ENCODE measurements at places on chromosomes 4 and X. TPM values are rescaled to one million over a fixed set of nuclear protein-coding genes. Genes with fewer than 3 reads are reported as not detected.

Gene ASMT
- polyA plus RNA-seq: not detected

- H3K4me3 ChIP-seq: no peak overlapping the region
- H3K4me1 ChIP-seq: no peaks in the 10 kb centered on the region
- no peaks in the 10 kb centered on the region for H3K36me3 ChIP-seq
- DNase-seq: no peak
These were observed 113.6 kb upstream of the CBLL2 start for GRCh38 chrX:22159071-22159470.

DNA sequence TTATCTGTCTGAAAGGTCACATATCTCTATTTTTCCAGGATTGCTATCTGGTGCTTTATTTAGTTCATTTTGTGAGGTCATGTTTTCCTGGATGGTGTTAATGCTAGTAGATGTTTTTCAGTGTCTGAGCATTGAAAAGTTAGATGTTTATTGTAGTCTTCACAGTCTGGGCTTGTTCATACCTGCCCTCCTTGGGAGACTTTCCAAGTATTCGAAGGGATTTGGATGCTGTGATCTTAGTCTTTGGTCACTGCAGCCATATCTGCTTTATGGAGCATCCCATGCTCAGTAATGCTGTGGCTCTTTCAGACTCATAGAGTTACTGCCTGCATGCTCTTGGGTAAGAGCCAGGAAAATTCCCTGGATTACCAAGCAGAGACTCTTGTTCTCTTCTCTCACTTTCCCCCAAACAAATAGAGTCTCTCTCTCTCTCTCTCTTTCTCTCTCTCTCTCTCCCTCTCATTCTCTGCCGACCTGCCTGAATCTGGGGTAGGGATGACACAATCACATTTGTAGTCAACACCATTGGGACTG is 130.0 kb downstream of the AR start:
- H3K4me3 ChIP-seq: no peak overlapping the region
- no peaks in the 10 kb centered on the region for H3K36me3 ChIP-seq
- no peak for DNase-seq
- no peaks in the 10 kb centered on the region for H3K27me3 ChIP-seq
- no peaks in the 10 kb centered on the region for H3K4me1 ChIP-seq

GRCh38 chr4:47071901-47072341 is 40.6 kb downstream of the GABRB1 start:
- H3K27ac ChIP-seq: no peak overlapping the region
- no peak for DNase-seq

DNA sequence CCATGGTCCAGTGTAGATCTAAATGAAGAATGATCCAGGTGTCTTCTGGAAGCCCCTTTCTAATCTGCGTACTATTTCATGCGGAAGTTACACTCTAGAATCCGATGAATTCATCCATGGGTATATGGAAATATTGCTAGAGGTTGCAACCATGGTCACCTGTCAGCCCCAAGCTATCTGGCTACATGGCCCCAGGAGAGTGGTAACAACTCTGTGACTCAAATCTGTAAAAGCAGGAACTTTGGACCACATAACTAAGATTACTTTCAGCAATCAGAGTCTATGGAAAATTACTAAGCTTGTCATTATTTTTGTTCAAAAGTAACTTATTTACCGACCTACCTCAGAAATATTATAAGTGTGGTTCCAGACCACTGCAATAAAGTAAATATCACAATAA is 150.6 kb upstream of the MED14 start:
- no peak overlapping the region for H3K27ac ChIP-seq
- H3K36me3 ChIP-seq: no peaks in the 10 kb centered on the region
- DNase-seq: no peak
- H3K4me1 ChIP-seq: no peaks in the 10 kb centered on the region
- H3K4me3 ChIP-seq: no peak overlapping the region

Gene MAGEH1
- polyA plus RNA-seq: 60.0 TPM

- no peak overlapping the region for H3K27ac ChIP-seq
- no peaks in the 10 kb centered on the region for H3K27me3 ChIP-seq
- no peaks in the 10 kb centered on the region for H3K36me3 ChIP-seq
- H3K4me1 ChIP-seq: no peaks in the 10 kb centered on the region
- H3K4me3 ChIP-seq: no peak overlapping the region
- no peak for DNase-seq
These were observed 370.4 kb downstream of the MID1IP1 start for GRCh38 chrX:39171686-39172085.

- no peak overlapping the region for H3K27ac ChIP-seq
- H3K4me1 ChIP-seq: peaks cover 4% of the 10 kb centered on the region
These were observed 5.0 kb upstream of the DDX60L start for GRCh38 chr4:168485156-168485910.

DNA sequence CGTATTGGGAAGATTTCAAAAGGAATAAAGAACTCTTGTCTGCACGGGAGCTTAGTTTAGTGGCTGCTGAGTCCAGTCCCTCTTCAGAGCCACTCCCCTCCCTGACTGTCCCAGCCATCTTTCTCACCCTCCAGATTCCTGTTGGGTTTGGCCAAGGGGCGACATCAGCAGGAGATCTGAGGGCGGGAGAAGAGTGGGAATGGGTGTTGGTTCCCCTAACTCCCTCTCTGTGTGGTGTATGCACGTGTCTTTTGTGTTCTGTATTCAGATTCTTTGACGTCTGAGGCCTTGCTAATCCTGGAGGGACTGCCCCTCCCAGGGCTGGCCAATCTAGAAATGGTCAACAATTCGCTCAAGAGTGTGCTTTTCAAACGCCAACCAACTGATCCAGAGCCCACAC is 37.4 kb downstream of the CYTL1 start:
- no peak overlapping the region for H3K4me3 ChIP-seq
- H3K36me3 ChIP-seq: no peaks in the 10 kb centered on the region
- H3K27ac ChIP-seq: peak overlapping the region; percentile 85
- no peaks in the 10 kb centered on the region for H3K27me3 ChIP-seq

- no peaks in the 10 kb centered on the region for H3K4me1 ChIP-seq
- no peaks in the 10 kb centered on the region for H3K27me3 ChIP-seq
- H3K4me3 ChIP-seq: no peak overlapping the region
- no peak overlapping the region for H3K27ac ChIP-seq
These were observed 8.0 kb upstream of the ODAPH start for GRCh38 chr4:75547647-75548387.

Gene ELOVL6
- polyA plus RNA-seq: 12.8 TPM

DNA sequence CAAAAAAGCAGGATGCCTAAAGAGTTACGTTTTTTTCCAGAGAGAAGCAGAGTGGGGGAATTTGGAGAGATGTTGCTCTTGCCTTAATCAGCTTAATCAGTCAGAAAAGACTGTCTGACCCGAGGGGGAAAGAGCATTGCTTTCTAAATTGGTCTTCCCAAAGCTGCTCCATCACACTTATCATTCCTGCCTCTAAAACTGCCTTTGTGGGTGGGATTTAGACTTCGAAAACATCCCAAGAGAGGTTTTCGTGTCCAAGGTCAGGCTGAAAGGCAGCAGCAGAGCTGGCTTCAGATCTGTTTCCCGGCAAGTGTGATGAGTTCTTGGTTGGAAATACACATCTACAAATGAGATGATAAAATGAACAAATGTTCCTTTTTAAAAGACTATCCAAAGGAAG is 155.2 kb downstream of the SH2D1A start:
- DNase-seq: no peak
- no peaks in the 10 kb centered on the region for H3K36me3 ChIP-seq
- no peaks in the 10 kb centered on the region for H3K27me3 ChIP-seq
- H3K27ac ChIP-seq: no peak overlapping the region
- H3K4me3 ChIP-seq: no peak overlapping the region

- no peaks in the 10 kb centered on the region for H3K36me3 ChIP-seq
- no peaks in the 10 kb centered on the region for H3K27me3 ChIP-seq
- H3K27ac ChIP-seq: no peak overlapping the region
- H3K4me3 ChIP-seq: no peak overlapping the region
These were observed 12.9 kb downstream of the TMEM154 start for GRCh38 chr4:152666946-152667345.

Gene KLHL34
- not detected for polyA plus RNA-seq

DNA sequence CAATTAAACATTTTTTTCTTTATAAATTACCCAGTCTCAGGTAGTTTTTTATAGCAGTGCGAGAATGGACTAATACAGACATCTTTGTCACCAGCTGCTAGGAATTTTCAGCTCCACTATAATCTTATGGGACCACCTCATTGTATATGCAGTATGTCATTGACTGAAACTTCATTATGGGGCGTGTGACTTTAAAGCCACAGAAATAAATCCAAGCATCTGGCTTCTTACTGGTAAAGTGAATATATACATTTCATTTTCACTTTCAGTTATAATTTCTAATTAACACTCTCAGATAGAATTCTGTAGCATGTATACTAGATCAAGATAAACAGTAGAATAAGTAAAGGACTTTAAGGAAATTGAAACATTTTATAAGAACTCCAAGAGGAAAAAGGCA is 21.9 kb downstream of the IL15 start:
- no peak for DNase-seq
- no peak overlapping the region for H3K27ac ChIP-seq
- no peaks in the 10 kb centered on the region for H3K36me3 ChIP-seq
- H3K4me3 ChIP-seq: no peak overlapping the region

Measured in hepatocyte (in vitro differentiated cells).